ENCODE measurements at places on chromosomes 5 and 9.

GRCh38 chr9:81776834-81777233 lies 87.5 kb upstream of the TLE1 start:
- no peak for DNase-seq

- DNase-seq: no peak
These were observed 55.6 kb upstream of the MELK start for GRCh38 chr9:36517131-36517530.

DNA sequence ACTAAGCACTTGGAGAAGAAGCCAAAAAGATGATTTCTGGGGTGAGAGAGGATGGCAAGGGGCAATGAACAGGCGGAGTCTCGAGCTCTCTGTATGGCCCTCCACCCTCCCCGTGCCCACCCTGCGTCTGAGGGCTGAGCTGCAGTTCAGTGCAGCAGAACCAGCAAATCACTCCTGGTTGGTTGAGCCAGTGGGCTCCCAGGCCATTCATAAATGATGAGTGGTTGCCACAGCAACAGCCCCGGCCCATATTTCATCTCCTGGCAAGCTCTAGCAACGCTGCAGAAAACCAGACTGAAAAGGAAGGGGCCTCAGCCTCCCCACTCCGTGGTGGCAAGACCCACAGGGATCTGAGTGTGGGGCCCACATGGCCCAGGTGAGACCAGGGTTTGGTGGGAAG lies 93.8 kb upstream of the PPP1R26 start:
- DNase-seq: no peak

DNA sequence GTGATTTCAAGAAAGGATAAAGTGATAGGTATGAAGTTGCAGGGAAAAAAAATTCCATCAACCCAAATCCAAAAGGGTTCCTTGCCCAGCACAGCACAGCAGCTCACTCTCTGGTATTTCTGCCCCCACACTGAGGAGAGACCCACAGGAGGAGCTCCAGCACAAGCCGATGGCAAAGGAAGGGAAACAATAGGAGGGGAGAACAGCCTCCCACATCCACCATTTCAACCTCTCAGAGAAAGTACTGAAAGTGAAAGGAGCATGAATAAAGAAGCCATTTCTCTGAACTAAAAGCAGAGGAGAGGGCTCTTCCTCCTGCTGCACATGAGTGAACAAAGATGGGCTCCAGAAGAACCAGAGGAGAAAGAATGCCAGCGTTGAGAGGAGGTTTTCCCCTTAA lies 54.9 kb upstream of the ZSWIM6 start:
- DNase-seq: no peak

- DNase-seq: no peak
These were observed 543.3 kb downstream of the RAB3C start for GRCh38 chr5:59126016-59126707.

Measured in HCT116 (cell line).